ENCODE measurements at places on chromosomes 6 and 20.

DNA sequence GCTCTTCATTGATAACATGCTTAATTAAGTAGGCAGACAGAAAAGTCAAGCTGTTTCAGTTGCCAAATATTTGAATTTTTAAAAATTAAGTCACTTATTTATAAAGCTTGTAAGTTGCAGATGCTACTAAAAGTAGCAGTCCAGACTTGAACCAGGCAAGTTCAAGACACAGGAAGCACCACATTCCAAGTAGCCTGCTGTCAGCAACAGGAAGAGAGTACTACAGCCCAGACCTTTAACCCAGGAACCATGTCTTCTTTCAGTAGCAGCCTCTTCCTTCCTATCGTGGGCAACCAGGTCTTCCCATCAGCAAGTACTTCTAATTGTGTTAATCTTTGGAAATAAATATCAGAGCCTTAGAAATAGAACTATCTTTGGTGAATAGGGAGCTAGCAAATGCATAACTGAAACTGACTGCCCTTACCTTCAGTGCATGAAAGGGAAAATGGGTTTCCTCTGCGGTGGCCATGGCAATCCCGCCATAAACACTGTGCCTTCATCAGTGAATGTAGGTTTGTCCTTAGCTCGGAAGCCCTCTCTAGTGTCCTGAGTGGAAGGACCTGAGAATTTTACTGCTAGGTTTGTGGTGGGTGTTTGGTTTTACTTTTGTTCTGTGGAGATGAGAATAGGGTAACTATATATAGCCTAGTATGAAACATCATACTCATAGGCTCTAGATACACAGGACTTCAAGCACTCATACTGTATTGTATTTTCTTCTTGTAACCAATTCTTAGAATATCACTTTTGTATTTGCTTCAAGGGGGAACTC lies 95.6 kb downstream of the SYCP2 start:
- DNase-seq: no peak

DNA sequence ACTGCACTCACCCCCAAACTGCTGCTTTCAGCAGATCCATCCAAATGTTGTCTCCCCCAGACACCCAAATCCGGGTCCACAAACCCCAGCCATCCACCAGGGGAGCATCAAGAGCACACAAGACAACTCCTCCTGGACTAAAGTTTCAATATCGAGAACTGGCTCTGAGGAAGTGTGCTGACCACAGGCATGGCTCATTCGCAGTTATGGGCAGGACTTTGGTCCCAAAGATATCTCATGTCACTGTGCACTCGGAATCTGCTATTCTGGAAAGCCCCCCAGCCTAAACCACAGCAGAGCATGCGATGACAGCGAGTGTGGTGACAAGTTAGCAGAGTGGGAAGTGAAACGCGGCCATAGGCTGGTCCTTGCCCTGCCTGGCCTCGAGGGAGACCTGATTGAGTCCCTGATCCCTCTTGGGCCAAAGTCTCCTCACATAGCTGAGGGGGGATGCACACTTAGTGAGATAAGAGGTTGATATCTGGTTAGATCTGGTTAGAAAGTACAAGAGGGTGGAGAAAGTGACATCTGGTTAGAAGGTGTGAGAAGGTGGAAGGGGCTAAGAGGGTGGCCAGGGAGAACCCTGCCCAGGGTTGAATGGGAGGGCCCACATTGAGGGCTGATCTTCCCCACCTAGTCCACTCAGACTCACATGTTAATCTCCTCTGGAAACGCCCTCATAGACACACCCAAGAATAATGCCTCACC lies 149.7 kb downstream of the MRPL14 start:
- no peak for DNase-seq

DNA sequence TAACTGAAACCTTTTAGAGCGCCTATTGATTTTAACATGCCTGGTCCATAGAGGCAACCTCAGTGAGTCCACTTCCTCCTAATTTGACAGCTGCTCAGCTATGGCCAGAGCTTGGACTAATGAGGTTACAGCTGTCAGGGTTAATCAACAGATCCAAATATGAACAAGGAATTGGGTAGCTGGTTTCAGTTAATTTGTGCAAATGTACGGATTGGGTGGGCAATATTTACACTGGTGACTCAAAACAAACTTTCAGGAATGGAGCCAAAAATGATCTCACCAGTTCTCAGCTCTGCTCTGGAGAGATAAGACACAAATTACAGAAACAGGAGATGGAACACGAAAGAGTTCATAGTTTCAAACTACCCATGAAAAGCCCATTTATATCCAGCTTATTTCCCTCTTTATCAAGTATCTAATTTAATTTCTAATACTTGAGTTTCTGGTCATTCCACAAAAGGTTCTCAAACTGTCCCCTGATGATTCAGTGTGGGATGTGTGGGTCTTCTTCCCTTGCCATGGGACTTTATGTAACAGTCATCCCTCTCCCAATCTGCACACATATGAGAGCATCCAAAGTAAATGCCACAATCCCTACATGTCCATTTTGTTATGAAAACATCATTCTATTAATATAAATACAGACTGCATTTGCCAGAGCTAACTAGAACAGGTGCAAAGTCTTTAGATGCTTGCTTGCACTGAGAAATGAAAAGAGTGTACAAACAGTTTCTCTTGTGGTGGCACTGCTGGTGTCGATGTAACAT lies 149.9 kb downstream of the RPS12 start:
- no peak for DNase-seq

GRCh38 chr20:40997116-40997515 lies 31.5 kb upstream of the TOP1 start:
- no peak for DNase-seq

- no peak for DNase-seq
These were observed 3.0 kb downstream of the GSTA2 start for GRCh38 chr6:52760105-52760765.

DNA sequence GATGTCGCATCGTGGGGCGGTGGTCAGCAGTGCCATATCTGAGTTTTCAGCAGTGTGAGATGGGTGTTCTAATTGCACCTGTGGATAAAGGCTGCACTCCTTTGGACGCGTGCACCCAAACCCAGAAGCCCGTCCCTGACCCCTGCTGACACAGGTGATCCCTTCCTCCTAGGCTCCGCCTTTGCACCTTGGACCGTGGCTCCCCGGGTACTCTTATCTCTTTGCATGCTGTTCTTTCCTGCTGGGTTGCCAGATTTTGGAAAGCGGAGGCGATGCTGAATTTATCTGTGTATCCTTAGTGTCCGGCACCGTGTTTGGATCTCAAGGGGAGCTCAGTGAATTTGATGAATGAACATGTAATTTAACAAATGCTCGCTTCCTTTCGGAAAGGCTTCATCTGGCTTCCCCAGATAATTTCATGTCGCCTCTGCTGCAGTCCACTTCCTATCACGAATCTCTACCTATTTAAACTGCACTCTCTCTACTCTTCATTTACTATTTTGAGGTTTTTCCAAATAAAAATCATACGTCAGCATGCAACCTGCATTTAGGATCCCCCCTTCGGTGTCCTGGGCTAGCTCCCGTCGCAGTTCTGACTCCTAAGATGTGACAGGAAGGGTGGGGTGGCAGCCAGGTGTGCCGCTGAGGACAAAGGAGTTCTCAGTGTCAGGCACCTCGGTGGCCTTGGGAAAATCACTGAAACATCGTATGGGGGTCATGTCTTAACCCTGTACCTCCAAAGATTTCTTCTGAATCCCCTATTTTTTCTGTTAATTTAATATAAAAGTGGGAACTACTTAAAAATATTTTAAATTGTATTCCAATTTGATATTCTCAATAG lies 753 bp upstream of the PERP start:
- no peak for DNase-seq

DNA sequence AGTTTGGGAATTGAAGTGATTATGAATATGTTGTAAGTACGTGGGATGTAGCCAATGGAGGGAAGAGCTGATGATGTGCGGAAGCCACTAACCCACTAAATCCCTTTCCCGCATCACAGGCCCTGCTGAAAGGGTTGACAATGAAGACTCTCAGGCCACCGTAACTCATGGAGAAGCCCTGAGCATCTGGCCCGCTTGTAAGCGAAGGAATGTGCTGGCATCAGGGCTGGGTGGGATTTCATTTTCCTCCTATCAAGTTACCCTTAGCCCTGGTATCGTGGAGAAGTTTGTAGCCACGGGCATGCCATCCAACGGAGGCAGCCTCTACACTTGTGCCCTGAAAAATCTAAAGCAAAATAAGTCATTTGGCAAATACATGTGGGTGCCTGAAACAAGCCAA lies 355.0 kb downstream of the CDH26 start:
- no peak for DNase-seq

GRCh38 chr20:8152183-8152582 lies 20.1 kb downstream of the PLCB1 start:
- DNase-seq: no peak

- DNase-seq: no peak
These were observed 161.0 kb upstream of the PRND start for GRCh38 chr20:4560667-4561066.

GRCh38 chr6:144744720-144745119 lies 459.6 kb downstream of the UTRN start:
- DNase-seq: no peak

Measured in GOT3 (cell line).